ENCODE measurements at places on chromosomes 5 and 9.

DNA sequence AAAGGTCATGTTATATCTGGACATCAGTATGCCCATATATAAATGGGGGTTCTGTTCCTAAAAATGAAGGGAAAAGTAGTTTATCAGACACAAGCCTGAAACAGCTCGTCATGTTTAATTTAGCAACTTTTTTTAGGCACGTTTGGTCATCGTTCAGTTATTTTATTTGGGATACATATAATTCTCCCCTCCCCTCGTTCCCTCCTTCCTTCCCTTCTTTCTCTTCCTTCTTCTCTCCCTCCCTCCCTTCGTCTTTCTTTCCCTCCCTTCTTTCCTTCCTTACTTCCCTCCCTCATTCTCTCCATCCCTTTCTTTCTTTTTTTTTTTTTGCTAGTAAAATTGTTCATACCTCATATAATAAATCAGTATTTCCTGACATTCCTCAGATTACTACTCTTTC, 3.4 kb downstream of the PPWD1 start:
- no peak for DNase-seq

DNA sequence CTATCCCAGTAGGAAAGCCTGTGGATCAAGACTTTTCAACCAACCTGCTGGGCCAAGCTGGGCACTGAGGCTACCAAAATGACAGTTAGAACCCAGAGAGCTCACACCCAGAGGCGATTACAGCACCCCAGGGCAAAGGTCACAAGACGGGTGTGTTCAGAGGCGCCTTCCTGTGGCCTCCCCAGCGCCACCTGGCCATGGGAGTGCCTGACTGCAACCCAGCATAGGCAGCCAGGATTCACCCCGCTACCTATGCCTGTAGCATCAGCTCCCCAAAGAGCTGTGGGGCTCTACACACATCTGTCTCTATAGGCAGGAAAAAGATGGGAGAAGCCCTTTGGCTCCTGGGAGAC, 33.5 kb downstream of the PDGFRB start:
- no peak for DNase-seq

GRCh38 chr9:91840469-91840868, 109.6 kb downstream of the ROR2 start:
- no peak for DNase-seq

GRCh38 chr5:168311061-168311566, 19.7 kb downstream of the WWC1 start:
- no peak for DNase-seq

- DNase-seq, result no peak
These were observed 32.2 kb downstream of the BHMT start for GRCh38 chr5:79143684-79144379.

DNA sequence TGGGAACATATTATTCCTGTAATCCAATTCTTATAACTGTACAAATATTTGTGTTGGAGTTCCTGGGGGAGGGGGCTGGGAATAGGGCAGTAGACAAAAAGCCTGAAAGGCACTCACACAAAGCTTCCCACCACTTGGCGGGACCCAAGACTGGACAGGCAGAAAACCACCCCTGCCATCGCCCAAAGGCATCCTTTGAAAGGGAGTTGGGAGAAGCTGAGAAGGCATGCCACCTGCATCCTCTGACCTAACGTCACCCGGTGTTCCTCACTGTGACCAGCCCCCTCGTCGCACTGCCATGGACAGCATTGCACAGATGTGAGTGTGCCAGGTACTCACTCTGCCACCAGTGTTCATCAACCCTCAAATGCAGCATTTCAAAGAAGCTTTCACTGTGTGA, 80.6 kb upstream of the SMIM23 start:
- no peak for DNase-seq

DNA sequence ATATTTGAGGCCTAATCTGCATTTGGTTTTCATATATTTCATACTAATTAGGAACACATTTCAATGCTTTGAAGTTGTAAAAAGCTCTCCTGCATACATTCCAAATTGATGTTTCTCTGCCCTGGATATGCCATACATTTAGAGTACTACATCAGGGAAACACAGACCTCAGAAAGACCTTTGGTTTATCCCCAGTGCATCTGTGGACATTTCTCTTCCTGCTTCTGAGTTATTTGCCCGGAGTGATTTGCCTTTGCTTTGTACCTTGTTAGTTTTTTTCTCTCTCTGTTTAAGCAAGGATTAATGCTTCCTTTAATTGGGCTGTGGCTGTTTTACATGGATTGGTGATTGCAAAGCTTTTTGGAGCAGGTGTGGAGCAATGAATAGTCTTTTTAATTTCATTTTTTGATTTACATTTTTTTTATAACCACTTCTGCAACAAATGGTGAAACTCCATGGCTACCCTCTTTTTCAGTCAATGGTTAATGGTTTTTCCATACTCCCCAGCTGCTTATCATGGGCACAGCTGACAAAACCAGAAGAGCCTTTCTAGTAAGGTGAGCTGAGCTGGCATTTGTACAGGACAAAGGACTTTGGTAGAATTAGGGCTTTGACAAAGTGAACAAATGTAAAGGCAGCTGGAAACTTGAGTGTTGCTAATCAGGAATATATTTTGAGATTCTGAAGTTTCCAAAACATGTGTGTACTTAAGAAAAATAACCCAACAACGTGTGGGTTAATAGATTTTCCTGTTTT, 54.2 kb downstream of the ZSWIM6 start:
- DNase-seq, result no peak

DNA sequence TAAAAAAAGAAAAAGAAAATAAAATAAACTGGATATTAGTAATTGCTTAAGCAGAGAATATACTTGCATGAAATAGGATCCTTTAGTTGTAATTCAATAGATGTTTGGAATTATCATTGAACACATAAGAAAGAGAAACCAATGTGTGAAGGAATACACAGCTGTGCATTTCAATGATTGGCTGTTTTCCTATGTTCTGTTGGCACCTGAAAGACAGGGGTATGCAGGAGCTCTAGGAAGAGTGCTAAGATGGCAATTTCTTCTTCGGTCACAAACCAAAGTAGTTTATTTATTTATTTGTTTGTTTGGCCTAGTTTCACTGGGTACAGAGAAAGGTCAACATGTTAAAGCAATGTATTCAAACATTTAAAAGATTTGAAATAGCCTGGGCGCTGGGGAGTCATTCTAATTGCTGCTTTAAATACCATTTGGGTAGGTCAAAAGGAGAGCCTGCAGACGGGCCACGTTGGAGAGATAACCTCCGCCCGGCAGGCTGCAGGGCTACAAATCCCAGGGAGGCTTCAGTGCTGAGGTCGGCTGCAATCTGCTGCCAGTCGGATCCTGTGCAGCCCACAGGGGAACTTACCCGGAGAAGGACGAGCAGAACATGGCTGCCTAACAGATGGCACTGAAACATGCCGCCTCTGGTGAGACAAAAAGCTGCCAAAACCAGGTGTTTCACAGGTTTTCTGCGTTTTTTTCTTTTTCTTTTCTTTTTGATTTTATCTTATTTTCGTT, 154.2 kb upstream of the TYRP1 start:
- no peak for DNase-seq

- DNase-seq, result no peak
These were observed 131.6 kb downstream of the SEMA6A start for GRCh38 chr5:116442931-116443551.

- no peak for DNase-seq
These were observed 269.8 kb upstream of the RGMB start for GRCh38 chr5:98503616-98504015.

GRCh38 chr9:104028827-104029226, 65.3 kb upstream of the SMC2 start:
- no peak for DNase-seq

GRCh38 chr5:140182075-140182711, 7.2 kb downstream of the CYSTM1 start:
- DNase-seq, result no peak

DNA sequence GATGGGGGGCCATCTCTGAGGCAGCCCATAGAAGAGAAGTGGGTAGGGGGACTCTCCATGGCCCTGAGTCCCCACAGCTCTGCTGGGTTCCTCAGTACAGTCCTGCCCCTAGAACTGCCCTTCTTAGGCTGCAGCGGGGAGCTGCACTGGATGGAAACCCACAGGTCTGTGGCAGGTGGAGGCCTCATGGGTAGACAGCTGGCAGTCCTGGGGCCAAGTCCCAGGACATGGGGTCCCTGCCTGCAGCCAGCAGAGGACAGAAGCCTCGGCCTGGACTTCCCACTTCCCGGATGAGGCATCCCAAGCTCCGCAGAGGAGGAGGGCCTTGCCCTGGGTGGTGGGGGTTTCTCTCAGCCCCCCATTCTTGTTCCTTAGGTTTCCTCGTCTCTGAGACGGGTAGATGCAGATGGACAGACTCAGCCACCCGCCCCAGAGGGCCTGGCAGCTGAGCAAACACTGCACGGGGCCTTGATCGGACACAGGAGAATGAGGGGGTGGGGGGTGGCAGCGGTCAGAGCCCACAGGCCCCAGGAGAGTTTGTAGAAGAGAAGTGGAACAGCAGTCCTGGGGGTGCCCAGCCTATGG, 153.8 kb downstream of the C9orf50 start:
- no peak for DNase-seq

- no peak for DNase-seq
These were observed 370.8 kb upstream of the RIOK2 start for GRCh38 chr5:97553604-97554452.

GRCh38 chr9:114973216-114973615, 42.8 kb upstream of the TNFSF8 start:
- no peak for DNase-seq

DNA sequence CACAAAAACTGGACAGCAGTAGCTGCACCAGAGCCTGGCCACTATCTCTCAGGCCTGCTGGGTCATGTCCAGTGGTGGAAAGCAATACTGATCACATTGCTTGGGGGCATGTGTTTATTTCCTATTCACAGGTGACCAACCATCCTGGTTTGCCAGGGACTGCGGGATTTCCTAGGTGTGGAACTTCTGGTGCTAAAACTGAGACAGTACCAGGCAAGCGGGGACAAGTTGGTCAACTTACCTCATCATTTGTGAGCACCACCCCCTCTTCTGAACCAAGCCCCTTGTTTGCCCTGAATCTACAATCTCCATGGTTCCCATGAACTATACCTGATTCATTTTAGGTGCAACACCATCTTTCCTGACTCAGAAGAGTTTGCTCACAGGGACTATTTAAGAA, 81.3 kb downstream of the TNC start:
- no peak for DNase-seq

GRCh38 chr5:132257131-132258101, at the start of gene PDLIM4:
Gene PDLIM4, plus strand, starts transcription at chr5:132257696. Its CDS starts 39 bp downstream, at chr5:132257735.
- DNase-seq, result no peak

- no peak for DNase-seq
These were observed 84.4 kb upstream of the STC2 start for GRCh38 chr5:173412566-173412965.

GRCh38 chr5:87169300-87169991, 98.2 kb upstream of the RASA1 start:
- DNase-seq, result no peak

GRCh38 chr5:137146402-137146890, 352.7 kb downstream of the SPOCK1 start:
- DNase-seq, result no peak

GRCh38 chr9:92963831-92964606, 16.7 kb downstream of the FGD3 start:
- DNase-seq, result no peak

- DNase-seq, result no peak
These were observed 452.9 kb upstream of the ZNF608 start for GRCh38 chr5:125199373-125199772.

DNA sequence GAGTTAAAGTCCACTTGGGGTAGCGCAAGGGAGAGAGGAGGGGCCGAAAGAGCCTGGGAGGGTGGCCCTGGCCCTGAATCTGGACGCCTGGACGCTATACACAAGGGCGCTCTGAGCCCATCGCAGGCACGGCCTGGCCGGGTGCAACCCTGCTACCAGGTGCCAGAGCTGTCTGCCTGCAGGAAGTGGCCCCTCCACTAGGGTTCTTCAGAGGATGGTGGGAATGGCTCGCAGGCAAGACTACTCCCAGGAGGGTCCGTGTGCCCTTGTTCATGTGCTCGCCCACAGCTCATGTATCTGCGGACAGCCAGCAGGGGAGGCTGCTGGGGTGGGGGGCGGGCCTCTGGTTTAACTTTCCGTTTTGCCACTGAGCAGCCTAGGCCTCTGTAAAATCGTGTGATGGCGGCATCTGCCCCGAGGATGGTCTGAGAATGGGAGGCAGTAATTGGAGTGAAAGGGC, 1.4 kb upstream of the NKD2 start:
- DNase-seq, result peak; percentile 16

DNA sequence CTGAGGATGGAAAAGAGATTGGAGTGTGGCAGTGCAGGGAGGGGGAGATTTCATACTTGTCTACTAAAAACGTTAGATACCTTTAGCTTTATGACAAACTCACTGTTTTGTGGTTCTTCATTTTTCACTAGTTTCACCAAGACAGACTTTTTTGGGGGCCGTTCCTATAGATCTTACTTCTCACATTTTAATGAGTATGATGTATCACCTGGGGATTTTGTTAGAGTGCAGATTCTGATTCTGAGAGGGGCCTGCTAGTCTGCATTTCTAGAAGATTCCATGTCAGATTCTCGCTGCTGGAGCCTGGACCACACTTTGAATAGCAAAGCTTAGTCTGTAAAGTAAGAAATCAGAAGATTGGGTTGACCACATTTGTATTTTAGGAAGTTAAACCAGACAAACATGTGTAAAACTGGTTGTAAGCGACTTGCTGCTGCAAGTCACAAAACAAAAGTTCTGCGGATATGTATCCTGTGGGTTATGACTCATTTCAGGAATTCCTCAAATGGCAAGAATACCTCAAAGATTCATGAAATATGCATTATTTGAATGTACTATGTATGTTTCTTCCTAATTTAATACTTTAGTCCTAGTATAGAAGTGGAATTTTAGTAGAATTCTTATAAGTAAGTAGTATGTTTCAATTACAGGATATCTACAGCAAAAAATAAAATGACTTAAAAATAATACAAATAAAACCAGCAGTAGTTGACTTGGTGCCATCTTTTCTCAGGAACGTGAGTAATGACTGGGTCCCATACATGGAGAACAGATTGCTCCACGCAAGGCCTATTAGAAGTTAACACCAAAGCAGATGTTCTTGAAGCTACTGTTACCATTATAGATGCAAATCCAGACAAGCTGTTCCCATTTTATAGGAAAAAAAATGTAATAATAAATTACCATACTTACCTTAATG, 27.8 kb downstream of the NFIL3 start:
- no peak for DNase-seq

DNA sequence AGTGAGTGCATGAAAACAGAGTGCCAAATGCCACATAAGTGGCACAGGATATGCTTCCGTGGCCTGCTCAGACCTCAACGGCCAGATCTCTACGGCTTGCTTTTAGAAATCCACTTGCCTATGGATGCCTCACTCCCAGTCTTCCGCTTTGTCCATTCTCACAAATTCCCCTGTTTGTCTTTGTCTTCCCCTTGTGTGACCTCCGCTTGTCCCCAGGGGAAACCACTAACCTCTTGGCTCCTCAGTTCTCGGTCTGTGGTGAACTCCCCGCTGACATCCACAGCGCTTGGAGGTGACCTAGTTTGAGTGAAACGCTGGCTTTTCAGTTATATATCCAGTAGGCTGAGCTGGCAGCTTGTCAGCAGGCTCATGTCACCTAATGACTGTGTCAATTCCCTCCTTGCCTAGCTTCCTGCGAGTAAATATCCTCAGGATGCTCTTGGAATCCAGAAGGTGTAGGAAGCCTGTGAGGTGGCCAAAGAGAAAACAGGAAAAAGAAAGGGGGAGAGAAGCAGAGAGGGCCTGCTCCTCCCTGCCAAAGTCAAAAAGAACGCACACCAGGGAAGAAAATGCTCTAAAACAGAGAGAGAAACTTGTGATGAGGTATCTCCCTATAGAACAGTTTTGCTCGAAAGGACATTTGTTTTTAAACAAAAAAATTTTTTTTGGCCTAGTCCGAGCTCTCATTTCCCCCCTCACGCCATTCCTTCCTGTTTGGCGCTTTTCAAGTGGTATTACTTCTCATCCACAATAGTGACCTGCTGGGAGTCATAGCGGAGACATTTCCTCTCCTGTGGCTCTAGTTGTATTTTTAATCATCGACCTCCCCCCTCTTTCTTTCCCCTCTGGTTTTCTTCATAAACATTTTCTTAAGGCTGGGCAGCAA, 101.6 kb upstream of the SPRY4 start:
- DNase-seq, result peak; percentile 62
